ENCODE measurements at places on chromosomes 1 and 21.

DNA sequence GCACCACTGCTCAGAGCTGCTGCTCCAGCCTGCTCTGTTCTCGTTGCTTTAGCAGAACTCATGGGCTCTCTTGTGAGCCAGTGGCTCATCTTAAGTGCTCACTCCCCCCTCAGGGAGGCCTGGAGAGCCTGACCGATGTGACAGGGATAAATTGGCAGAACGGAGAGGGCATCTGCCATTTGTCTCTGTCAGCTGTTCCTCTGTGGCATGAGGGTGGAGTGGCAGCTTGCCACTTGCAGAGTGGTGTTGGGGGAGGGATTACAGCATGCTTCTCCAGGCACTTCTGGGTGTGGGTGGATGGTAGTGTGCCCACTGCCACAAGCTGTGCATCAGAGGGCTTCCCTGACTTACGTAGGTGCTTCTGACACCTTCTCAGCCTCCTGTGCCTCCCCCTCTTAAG lies 229.5 kb downstream of the PAPPA2 start:
- DNase-seq: no peak

DNA sequence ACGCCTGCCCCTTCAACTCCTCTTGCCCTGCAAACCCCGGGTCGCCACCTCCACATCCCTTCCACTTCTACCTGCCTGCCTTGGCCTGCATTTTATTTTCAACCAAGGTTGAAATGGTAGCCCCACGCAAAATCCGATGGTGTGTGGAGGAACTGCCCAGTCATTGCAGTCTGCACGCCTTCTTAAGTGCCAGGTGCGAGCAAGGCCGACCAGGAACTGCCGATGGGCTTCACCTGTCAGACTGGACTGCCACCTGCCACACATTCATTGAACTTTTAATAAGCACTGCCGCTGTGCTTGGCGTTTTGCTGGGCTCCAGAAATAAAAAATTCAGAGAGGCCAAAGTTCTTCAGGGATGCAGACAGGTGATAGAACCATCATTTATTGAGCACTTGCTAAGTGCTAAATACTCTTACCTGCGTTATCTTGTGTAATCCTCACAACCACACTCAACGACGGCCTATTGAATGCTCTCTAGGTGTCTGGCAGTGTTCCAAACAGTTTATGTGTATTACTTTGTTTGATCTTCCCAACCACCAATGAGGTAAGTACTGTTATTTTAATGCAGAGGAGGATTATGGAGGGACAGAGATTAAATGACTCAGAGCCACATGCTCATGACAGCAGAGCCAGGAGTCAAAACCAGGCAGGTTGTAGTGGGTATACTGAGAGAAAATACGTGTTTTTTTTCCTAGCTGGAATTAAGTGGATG lies 36.2 kb downstream of the CACHD1 start:
- DNase-seq: no peak

- no peak for DNase-seq
These were observed 2.8 kb downstream of the MRTO4 start for GRCh38 chr1:19254416-19254815.

DNA sequence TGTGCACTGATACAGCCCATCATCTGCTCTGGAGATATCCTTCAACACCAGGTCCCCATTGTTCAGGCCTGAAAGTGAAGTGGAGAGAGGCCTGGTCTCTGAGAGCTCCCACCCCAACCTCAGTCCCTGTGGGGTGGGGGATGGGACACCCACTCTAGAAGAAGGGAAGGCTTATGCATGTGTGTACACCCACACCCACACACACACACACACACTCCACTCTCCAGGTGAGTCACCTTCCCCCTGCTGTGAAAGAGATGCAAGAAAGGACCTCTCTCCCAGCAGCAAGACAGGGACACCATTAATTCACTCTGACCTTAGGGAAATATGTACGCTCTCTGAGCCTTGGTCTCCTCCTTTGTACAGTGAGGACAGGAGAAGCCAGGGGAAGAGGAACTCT lies 5.9 kb downstream of the VSIG8 start:
- DNase-seq: no peak

DNA sequence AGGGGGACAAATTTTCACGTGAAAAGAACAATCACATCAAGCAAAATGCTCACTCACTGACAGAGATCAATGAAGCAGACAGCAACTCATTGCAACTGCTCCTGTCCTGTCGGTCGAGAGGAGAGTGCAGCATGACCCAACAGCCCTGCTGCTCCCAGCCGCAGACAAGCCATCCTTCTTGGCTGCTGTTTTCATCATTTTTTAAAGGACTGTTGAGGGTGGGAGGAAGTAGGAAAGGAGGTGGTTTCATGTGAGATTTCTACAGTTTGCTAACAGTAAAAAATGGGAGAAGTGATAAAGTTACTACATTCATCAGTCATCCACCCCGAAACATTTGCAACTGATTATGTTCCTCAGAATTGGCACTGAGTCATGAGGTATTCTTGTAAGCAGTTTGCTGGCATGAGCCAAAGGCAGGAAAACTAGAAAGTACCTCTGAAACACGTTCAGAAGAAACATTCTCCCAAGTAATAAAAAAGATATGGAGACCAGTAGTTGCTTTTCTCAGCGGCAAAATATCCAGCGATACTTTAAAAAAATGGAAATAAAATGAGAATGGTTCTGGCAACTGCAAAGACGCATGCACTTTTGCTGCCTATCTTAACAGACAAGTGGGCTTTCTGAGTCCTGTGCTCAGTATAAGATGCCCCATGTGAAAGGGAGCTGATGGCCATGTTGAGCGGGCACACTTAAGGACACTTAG lies 72.0 kb upstream of the CLDN14 start:
- no peak for DNase-seq

DNA sequence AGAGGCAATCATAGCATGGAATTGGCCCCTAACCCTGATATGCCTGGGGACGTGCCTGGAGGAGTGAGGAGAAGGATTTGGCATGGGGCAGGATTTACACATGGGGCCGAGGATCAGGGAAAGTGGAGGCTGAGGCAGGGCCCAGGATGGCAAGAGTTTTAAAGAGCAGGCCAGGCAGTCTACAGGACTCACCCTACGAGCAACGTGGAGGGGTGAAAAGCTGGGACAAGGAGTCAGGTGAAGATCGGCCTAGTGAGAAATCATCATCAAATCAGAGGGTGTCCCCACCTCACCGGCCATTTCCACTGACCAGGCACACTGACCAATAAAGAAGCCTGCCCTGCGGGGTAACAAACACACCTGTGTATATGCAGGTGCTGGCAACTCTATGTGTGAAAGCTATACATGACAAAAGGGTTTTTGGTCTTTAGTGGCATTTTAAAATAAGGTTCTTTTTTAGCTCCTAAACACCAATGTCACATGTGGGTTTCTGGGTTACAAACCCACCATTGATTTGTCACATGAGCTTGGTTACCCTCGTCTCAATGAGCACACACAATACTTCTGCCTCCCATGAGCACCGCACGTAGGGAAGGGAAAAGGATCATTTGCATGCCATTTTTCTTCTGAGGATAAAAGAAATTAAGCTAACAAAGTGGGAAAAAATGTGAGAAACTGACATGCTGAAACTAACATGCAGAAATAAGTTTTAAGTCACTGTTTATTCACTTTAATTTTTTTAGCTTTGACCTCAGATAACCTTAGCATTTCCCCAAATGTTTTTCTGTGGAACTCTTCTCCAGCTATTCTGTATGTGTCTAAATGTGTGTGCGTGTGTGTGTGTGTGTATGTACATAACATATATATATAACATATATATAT lies 168.1 kb upstream of the EDN2 start:
- no peak for DNase-seq

GRCh38 chr1:57279909-57280666 lies 143.8 kb downstream of the DAB1 start:
- DNase-seq: no peak

DNA sequence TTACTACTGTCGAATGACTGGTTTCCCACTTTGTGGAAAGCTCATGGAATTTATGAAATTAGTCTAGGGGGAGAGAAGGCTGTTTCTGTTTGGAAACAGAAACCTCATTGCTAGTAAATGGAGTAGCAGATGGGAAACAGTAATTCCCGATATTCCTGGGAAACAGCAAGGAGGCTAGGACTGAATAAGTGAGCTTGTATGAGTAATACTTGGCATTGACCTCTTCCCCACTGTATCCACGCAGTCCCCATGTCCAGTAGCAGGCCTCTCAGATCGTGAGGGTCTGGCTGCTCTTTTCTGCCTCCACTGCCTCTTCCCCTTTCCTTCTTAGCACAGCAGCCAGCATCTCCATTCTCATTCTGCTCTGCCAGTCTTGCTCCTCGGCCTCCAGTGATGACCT lies 75.5 kb downstream of the PRDM2 start:
- DNase-seq: no peak

- DNase-seq: no peak
These were observed 19.7 kb downstream of the DPH5 start for GRCh38 chr1:101005871-101006270.

- DNase-seq: no peak
These were observed 45.3 kb downstream of the KCNC4 start for GRCh38 chr1:110255392-110255787.

GRCh38 chr1:46070164-46070814 lies 62.1 kb downstream of the PIK3R3 start:
- DNase-seq: no peak

- DNase-seq: no peak
These were observed 45.0 kb downstream of the UBASH3A start for GRCh38 chr21:42448686-42449085.

- DNase-seq: no peak
These were observed 127.4 kb downstream of the UBE2U start for GRCh38 chr1:64330839-64331238.

DNA sequence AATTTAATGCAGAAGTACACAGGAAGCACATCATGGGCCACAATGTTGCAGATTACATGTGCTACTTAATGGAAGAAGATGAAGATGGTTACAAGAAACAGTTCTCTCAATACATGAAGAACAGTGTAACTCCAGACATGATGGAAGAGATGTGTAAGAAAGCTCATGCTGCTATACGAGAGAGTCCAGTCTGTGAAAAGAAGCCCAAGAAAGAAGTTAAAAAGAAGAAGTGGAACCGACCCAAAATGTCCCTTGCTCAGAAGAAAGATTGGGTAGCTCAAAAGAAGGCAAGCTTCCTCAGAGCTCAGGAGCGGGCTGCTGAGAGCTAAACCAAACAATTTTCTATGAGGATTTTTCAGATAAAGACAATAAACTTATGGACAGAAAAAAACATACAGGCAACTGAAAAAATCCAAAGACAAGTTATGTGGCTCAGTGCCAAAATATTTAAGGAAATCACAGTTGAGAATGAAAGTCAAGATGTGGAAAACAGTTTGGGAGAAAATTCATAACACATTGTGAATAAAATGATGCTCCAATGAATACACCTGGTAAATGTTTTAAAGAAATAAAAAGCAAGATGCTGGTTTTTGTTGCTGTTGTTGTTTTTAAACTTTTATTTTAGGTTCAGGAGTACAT lies 2.8 kb upstream of the ZNF644 start:
- DNase-seq: no peak

DNA sequence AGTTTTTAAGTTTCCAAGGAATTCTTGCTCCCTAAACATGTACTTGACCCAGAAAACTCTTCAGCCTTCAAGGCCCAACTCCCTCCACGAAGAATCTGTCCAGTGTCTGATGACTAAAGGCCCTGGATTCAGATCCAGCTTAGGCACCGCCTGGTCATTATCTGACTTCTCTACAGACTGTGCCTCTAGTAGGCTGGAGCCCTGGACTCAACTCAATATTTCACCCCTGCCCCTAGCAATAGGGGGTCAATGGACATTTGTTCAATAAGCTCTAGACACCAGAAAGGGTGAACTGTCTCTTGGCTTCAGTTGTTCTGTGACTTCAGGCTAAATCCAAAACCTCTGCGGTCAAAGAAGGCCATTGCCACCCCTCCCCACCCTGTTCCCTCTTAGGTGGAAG lies 34.5 kb downstream of the NUAK2 start:
- DNase-seq: no peak

DNA sequence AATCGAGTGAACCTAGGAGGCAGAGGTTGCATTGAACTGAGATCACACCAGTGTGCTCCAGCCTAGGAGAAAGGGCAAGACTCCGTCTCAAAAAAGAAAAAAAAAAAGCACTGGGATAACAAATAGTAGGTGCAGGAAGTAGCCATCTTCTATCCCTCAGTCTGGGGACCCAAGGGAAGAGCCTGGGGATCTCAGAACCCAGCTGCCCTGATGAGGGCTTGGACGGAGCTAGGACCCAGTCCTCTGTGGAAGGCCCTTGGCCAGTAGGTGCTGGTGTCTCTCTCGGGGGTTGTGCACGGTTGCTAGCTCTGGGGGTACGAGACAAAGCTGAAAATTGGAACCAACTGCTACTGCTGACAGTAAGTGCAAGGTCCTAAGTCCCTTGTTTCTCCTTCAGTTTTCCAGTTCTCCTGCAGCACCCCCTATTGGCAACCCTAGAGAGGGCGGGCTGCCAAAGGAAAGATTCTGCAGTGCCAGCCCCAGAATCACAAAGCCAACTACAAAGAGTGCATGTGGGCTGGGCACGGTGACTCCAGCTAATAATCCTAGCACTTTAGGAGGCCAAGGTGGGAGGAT lies 57.6 kb upstream of the KIF1B start:
- no peak for DNase-seq

DNA sequence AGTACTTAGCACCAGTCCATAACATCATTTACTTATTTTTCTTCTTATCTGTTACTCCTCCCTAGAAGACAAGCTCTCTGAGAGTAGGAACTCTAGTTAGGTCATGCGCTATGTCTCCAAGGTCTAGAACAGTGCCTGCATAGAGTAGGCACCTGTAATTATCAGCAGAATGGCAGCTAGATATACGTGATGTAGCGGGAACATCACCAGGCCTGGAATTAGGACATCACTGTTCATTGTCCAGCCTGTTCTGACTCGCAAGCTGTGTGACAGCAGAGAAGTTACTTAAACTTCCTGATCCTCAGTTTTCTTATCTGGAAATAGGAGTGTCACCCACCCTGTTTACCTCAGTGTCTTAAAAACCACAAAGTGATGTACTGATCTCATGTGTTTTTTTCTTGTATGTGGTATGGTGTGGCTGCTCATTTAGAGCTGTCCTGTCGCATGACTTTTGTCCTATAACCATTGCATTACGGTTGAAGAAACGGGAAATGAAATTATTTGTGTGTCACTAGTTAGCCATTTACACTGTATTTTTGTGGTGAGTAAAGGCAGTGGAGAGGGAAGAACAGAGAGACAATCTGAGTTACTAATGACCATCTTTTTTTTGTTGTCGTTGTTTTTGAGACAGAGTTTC lies 37.1 kb upstream of the EXO1 start:
- DNase-seq: no peak

GRCh38 chr1:112143871-112144441 lies 154.5 kb upstream of the KCND3 start:
- no peak for DNase-seq

DNA sequence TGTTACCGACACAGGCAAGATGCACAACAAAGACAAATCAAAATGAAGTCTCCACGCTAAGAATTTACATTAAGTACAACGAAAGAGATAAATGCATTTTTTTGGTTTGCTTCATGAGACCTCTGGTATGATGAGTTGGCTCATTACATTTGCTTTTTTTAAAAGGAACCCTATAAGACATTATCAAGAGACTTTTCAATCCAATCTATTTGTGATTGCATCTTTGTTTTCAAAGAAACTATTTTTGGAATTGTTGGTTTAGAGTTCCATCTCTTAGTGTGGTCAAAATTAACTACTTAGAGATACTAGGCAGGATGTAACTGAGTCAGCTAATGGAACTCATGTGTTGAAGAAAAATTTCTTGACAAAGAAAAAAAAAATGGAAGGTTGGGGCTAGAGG lies 200.1 kb downstream of the ZC3H11B start:
- no peak for DNase-seq

All from activated T-helper 1 cell treated with anti-CD3 and anti-CD28 coated beads, Interleukin-2, amount 50 U/mL, for 16 hours (primary cell).